ENCODE measurements at places on chromosomes 2 and 18. TPM values are rescaled to one million over a fixed set of nuclear protein-coding genes. Genes with fewer than 3 reads are reported as not detected.

Gene SERPINB10
- not detected for total RNA-seq

Gene GREB1L
- not detected for total RNA-seq

Gene SLC5A6
- total RNA-seq, result 72.0 TPM

Gene APLF
- 1.4 TPM for total RNA-seq

Gene IL1RL1
- total RNA-seq, result 0.79 TPM

DNA sequence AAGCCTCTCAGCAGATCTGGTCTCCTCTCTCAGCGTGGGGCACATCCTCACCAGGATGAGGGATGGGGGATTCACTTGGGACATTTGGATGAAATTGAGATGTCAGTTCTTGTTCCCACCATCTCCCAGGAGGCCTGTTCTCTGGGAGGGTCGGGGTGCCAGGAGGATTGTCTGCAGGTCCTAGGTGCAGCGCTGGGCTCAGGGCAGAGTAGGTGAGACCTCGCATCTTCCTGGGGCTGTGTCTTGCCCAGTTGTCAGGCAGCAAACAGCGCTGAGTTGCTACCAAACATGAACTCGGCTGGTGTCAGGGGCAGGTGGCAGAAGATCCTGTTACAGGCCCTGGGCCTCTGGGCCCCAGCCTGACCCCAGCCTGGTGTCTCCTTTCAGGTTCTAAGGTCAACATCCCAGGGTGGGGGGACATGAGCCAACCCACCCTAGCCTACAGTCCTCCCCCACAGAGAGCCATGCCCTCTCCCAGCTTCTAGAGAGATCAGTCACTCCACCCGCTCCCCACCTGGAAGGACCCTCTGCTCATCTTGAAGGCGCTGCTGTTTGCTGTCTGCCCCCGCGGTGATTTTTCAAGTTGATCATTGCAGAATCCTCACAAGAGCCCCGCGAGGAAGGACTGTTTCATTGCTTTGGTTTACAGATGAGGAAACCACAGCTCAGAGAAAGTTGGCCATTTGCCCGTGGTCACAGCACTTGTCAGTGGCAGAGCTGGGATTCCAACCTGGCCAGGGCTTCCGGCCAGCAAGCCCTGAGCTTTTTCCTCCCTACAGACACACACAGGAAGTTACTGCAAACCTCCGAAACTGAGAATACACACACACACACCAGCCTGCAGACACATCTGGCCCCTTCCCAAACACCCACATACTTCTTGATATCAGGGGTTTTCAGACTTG, 83.9 kb downstream of the STPG4 start:
- ATAC-seq, result peak; percentile 86

DNA sequence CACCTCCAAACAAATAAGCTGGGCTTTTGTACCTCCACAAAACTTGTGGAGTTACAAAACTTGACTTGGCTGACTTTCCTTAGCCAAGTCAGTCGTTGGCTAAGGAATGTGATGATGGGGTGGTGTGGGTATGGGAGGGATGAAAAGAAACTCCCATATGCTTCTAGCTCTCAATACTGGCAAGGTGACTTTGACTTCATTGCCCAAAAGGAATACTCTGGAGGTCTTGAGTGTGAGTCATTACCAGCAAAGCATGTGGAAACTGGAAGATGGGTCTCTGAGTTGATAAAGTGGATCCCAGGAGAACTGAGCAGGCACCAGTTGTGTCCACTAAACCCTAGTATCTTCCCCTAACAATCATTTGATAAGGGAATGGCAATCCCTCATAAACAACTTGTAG, 226.7 kb downstream of the GULP1 start:
- no peak for ATAC-seq

- no peak for ATAC-seq
These were observed 94.0 kb downstream of the AQP4 start for GRCh38 chr18:26771524-26771923.

DNA sequence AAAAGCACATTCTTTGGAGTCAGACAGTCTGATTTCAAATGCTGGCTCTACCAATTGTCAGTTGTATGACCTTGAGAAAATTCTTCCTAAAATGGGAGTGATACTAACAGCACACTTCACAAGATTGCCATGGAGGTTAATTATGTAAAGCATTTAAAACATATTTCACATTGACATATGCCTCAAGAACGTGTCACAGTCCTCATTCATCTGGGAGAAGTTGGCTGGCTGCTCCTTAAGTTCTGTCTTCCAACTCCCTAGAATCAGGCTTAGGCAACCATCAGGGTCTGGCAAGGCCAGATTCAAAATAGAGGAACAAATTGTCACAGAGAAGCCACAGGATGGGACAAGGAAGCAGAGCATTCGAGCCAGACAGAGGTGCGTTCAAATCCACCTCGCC, 228.0 kb upstream of the RND3 start:
- ATAC-seq, result no peak
